ENCODE measurements at places on chromosomes 5 and 9.

GRCh38 chr5:139177809-139178588 lies 20.2 kb downstream of the SIL1 start:
- DNase-seq = no peak

GRCh38 chr5:140344683-140345423 lies 1.6 kb downstream of the HBEGF start:
- DNase-seq = no peak

- peak; percentile 56 for DNase-seq
Observed at GRCh38 chr5:56594792-56595191, 220.6 kb upstream of the MAP3K1 start.

GRCh38 chr9:2343756-2344155 lies 277.8 kb upstream of the VLDLR start:
- DNase-seq = no peak

GRCh38 chr5:163993126-163993525 lies 487.7 kb downstream of the MAT2B start:
- no peak for DNase-seq

GRCh38 chr5:10623305-10623910 lies 59.5 kb downstream of the ANKRD33B start:
- no peak for DNase-seq

DNA sequence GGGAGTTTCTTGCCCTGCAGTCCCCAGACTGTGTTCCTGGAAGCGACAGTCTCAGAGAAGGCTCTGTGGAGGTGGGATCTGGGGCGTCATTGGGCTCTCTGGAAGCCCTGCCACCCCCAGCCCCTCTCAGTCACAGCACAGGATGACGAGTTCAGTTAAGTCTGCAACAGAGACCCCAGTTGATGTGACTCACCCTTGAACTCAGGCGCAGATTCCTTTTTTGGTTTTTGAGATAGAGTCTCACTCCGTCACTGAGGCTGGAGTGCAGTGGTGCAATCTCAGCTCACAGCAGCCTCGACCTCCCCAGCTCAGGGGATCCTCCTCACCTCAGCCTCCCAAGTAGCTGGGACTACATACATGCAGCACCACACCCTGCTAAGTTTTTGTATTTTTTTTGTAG lies 8.3 kb downstream of the HRH2 start:
- no peak for DNase-seq

- DNase-seq = no peak
Observed at GRCh38 chr9:133779081-133779480, 40.9 kb upstream of the SARDH start.

- no peak for DNase-seq
Observed at GRCh38 chr9:109307380-109308240, 13.2 kb downstream of the EPB41L4B start.

DNA sequence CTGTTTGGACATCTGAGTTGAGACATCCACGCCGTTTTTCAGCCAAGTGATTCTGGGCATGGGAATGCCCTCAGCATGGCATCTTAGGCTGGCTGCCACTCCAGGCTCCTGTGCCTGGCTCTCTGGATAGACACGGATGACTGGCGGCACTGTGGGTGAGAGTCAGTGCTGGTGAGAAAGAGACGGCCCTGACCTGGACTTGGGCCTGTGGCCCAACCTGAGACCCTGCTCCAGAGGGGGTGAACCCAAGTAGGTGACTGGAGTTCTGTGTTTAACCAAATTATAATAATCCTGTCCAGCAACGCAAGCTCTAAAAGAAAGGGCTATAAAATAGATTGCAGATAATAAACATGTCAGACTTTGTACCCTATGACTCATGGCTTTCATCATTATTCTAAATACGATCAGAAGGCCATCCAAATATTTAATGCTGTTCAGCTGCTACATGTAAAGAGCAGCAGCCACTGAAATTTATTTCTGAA lies 173.9 kb downstream of the HSPA4 start:
- peak; percentile 31 for DNase-seq

DNA sequence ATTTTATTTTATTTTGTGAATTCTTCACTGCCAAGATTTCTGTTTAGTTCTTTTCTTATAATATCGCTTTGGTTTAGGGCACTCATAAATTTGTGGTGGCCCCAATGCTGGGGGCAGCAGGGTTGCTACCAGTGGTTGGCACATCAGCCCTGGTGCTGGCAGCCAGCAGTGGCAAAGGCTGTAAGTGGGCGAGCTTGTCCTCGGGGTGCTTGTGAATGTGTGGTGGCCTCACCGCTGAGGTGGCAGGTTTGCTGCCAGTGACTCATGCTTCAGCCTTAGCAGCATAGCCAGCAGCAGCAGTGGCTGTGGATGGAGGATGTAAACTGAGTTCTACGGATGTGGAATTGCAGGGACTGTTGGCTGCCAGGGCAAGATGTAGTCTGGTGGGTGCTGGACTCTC lies 262.9 kb upstream of the DMAC1 start:
- no peak for DNase-seq

GRCh38 chr5:9538504-9538903 lies 7.4 kb downstream of the SEMA5A start:
- DNase-seq = no peak

DNA sequence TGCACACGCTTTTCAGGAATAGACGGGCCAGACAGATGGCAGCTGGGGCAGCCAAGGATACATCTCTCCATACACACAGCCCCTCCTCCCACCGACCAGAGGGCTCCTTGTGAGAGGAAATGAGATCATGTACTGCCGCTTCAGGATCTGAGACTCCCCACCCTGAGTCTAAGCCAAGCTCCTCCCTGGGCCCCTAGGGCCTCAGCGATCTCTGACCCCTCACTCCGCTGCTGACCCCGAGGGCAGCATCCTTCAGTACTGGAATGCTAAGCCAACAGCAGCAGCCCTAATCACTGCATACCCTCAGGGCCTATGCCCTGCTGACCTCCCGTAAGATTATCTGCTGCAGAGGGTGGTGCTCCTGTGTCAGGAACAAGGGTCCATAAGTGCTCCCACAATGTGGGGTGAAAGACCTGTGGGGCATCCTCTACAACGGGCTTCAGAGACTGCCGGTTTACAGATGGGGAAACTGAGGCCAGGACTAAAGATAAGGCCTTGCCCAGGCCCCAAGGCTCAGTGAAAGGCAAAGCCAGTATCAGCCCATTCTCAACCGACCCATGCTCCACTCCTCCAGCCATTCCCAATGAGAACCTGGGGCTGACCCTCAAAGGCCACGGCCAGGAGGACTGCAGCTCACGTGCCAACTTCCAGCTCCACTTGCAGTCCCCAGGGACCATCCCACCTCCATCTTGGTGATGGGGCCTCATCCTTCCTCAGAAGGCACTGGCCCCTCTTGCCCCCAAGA lies 37.5 kb downstream of the BICD2 start:
- peak; percentile 40 for DNase-seq

- DNase-seq = no peak
Observed at GRCh38 chr5:139870677-139871076, 75.1 kb downstream of the PSD2 start.

GRCh38 chr5:164934039-164934438 lies 1428.6 kb downstream of the MAT2B start:
- DNase-seq = no peak

DNA sequence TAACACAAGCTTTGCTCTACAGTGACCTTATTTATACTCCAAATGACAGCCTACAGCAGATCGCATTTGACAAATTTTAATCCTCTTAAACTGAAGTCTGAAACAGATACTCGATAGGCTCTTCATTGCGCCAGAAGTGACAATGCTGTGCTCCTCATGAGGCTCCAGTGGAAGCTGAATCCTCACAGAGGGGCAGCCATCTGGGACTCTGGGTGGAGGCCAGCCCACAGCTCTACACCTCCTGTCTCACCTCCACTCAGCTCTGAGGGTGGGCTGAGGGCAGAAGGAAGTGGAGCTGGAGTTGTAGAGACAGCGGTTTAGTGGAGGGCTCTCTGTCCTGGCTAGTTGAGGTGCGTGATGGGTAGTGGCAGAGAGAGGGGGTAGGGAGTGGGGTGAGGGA lies 283.3 kb upstream of the ANKRD55 start:
- no peak for DNase-seq

DNA sequence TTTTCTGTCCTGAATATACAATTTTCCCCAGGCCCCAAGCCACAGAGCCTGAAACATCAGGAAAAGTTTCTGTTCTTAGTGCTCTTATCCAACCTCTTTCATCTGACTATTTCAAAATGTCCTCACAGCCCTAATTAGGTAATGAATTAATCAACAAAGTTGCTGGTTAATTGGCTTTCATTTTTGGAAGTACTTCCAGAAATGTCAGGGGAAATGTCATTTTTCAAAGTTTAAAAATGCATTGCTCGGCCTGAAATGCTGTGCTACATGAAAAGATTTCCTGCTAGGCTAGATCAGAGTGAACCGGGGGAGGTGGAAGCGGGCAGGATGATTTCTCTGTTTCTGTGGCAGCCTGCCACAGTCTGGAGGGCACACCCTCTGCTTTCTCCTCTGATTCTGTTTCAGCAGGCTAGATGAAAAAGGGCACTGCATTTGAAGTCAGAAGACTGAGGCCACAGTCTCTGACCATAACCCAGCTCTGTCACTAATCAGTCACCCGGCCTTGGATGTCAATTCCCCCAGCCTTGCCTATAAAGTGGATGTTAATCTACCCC lies 55.9 kb upstream of the BARX1 start:
- DNase-seq = no peak

DNA sequence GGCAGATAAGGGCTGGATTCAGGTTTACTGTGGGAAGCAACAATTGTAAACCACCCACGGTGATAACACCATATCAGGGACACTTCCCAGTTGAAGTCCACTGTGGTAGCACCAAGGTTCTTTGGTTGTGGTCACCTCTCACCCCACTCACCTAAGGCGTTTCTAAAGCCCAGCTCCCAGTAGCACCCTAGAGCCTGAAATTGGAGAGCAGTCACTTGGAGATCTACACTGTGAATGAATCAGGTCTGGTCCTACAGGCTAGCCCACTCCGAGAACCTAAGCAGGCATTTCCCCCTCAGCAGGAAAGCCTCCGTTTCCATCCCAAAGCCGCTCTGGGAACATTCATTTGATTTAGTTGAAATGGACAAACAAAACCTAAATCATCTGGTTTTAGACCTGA lies 191.3 kb downstream of the TTC39B start:
- no peak for DNase-seq

DNA sequence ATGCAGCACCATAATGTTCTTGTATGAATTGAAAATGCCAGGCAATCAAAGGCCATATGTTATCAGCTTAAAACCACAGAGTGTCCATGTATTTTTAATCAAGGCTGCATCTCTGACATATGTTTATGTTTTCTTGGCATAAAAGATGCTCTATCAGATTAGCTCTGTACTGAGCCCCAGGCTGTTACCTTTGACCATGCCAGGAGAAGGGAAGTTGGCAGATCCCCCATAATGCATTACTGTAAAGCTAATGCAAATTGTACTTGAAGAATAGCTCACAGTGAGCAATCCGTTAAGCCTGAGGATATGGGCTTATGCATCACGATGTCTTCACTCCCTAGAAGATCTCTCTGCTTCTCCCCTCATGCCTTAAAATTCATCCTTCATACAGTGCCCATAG lies 414.4 kb downstream of the BRINP1 start:
- no peak for DNase-seq

GRCh38 chr9:84943482-84944050 lies 274.0 kb downstream of the NTRK2 start:
- no peak for DNase-seq

- no peak for DNase-seq
Observed at GRCh38 chr5:36040651-36041536, 25.8 kb downstream of the UGT3A2 start.

- DNase-seq = peak; percentile 35
Observed at GRCh38 chr5:122322801-122323548, 10.9 kb downstream of the SNCAIP start.

DNA sequence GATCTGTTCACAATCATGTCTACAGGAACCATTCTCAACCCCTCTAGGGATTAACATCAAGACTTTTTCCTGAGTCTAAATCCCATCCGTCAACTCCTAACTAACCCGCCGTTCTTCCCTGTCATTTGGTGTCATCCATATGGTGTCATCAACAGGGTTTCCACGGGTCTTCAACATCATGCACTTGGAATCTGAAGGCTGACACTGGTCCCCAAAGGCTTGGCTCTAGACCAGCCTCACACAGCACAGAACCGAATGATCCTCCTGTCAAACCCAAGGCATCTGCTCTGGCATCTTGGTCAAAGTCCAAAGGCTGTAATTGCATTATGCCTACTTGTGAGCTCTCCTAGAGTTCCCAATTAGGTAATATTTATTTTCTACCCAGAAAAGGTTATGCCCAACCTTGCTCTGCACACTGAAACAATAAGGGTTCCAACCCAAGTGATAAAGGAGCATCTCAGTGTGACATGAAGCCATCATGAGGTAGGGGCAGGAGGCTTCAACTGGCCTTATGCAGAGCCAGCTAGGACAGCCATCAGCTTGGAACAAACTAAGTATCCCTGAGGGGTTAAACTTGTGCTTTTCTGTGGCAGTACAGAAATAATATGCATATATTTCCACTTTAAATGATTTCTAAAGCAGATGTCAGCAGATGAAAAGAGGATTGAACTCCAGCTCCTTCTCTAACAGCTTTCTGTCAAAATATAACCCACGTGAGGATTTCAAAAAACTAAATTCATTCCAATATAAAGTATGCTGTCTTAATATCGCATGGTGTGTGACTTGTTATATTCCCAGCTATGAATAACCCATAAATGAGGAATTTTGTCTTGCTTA lies 13.9 kb downstream of the ENC1 start:
- no peak for DNase-seq

DNA sequence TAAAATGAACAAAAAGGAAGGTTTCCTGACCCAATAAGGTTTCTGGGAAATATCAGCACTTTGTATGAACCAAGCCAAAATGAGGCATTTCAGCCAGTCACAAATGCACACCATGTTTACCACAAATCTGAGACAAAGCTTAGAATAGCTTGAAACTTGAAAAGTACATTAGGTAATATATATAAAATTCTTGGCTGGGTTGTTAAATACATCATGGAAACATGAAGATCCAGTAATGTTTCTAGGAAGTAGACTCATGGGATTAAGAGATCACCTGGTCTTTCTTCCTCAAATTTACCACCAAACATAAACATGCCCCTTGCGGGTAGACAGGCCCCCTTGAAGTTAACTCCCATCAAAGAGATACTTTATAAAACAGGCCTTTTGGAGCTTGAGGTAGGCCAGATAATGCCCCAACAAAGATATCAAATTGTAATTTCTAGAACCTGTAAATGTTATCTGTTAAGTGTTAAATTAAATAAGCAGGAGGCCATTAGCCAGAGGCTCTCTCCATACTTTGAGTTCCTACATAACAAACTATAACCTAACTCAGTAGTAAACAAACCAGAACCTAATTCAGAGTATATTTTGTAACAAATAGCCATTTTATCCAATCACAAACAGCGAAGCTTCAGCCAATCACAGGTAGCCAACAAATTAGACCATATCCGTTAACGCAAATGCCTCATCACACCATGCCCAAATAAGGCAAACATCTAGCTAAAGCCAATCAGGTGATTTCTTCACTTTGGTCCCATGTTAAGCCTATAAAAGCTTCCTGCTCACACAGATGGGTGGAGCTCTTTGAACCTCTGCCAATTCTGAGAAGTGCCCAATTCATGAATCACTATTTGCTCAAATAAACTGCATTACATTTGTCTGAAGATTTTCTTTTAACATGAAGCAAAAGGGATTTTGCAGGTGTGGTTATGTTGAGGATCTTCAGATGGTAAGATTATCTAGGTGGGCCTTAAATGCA lies 127.9 kb upstream of the TARS1 start:
- DNase-seq = peak; percentile 83

- peak; percentile 35 for DNase-seq
Observed at GRCh38 chr5:140556438-140556837, 835 bp downstream of the SRA1 start.
